ENCODE measurements at places on chromosomes 12 and 14.

DNA sequence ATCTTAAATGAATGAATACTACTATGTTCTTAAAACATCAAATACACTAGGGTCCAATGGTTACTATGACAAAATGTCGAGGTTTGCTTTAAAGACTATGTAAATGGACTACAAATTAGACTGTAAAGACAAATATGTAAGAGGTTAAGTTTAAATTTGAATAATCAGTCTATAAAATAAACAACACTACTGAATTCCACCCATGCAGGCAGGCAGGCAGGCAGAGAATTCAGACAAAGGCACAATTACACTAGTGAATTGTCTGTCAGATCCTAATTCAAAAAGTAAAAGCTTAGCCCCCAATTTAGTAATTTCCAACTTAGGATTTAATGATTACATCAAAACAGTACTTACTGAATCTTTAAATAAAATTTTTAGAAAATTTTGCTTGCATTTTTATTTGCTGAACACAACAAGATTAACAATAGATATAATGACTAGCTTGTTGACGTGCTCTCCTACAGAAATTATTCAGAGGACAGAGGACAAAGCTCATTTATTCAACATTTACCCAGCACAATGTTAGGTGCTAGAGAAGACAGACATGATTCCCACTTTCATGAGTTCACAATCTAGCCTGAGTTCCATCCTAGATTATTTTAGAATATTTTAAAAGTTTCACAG is 97.4 kb downstream of the CDK17 start:
- no peak for DNase-seq

GRCh38 chr12:82174936-82175335 is 183.3 kb downstream of the CCDC59 start:
- DNase-seq, result no peak

GRCh38 chr14:50396631-50397389 is at the start of gene CDKL1:
TSS of gene CDKL1 (minus strand) at chr14:50396881. CDS start at chr14:50395868, 1,013 bp downstream.
- peak; percentile 63 for DNase-seq

DNA sequence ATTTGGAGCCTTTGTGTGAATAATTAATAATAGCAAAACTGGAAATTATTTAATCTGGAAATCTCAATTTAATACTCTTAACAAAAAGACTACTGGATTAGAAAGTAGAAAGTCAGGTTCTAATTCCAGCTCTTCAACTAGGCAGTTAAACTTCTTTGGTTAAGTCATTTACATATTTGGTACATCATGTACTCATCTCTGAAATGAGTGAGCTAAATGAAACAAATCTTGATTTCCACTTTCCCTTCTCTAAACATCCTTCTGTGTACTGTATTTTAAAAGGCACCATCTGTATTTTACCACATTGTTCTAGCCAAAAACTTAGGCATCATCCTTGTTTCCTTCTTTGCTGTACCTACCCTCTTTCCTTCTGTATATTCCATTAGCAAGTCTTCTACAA is 26.9 kb downstream of the CRADD start:
- no peak for DNase-seq

GRCh38 chr14:97380539-97380941 is 583.4 kb downstream of the VRK1 start:
- DNase-seq, result no peak

- DNase-seq, result no peak
Measured at GRCh38 chr14:97594306-97594705, 797.1 kb downstream of the VRK1 start.

DNA sequence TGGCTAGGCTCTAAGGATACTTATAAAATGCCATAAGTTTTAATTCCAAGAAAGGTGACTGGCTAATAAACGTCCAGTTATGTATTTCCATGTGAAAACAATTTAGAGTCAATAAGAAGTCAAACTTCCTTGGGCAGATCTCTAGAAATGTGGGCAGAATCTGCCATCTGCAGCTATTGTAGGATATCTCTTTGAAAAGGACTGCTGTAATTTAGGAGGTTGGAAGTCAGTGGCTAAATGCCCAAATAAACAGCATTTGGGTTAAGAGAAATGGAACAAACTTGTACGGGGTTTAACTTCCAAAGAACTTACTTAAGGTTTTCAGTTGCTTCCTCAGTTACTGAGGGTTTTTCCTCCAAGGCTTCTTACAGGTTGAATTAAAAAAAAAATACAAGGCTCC is 121.6 kb downstream of the FIGNL2 start:
- no peak for DNase-seq
